ENCODE measurements at places on chromosomes 2 and 18.

GRCh38 chr2:467892-468647, 180.2 kb upstream of the ALKAL2 start:
- DNase-seq = no peak

- no peak for DNase-seq
Measured at GRCh38 chr18:34951625-34952379, 89.4 kb upstream of the MAPRE2 start.

DNA sequence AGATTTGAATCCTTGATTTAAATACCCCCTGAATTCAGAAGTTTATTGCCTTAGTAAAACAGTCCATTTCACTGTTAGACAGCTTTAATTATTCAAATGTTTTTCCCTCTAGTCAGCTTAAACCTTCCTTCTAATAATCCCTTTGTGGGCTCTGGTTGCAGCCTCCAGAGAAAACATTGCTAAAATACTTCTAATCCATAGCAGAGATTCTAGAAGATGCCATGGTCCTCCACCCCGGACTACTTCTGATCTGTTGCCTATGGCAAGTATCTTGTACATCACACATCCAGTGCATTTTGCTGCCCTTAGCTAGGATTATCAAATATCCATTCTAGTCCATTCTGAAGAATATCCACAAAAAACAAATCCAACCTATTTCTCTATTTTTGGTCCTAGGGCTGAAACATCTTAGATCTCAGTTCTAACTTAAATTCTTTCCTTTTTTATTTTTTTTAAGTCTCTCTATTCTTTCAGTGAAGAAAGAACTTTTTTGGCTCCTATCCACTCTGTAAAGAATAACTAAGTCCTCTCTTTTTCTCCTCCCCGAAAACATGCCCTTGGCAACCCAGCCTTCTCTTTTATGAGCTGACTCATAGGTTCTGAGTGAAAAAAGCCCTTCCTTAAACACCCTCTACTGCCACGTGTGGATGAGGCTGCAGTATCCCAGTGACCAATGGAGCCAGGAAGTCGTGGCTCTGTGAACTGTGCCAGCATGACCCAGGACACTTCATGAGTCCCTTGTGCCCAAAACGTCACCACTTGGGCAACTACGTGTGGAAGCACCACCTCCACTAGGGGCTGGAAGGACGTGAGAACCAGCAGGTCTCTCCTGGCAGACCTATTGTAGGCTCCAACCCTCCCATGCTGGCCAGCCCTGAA, 349.8 kb downstream of the TNS1 start:
- DNase-seq = peak; percentile 74

GRCh38 chr2:227479865-227480475, 8.0 kb downstream of the AGFG1 start:
- DNase-seq = no peak

- peak; percentile 19 for DNase-seq
Measured at GRCh38 chr2:69012310-69013141, 453 bp upstream of the ANTXR1 start.

DNA sequence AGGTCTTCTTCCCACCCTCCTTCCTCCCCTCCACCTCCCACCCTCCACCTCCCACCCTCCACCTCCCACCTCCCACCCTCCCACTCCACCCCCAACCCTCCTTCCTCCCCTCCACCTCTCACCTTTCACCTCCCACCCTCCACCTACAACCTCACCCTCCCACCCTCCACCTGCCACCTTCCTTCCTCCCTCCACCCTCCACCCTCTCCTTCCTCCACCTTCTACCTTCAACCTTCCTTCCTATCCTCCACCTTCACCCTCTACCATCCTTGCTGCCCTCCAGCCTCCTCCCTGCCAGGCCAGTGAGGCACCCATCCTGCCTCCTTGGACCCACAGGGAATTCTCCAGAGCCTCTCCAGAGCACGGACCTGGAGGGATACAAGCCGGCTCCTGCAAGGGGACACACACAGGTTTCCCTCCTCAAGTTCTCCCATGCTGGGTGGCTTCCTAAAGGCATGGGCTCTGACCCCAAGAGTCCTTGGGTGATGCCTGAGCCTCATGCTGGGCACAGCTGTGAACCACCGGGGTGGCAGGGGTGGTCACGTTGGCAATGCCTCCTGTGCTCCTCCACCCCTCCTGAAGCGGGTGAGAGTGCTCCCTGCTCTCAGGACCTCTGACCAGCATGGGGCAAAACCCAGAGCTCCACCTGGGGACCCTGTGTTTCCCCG, 293.0 kb downstream of the NDUFA10 start:
- DNase-seq = no peak

DNA sequence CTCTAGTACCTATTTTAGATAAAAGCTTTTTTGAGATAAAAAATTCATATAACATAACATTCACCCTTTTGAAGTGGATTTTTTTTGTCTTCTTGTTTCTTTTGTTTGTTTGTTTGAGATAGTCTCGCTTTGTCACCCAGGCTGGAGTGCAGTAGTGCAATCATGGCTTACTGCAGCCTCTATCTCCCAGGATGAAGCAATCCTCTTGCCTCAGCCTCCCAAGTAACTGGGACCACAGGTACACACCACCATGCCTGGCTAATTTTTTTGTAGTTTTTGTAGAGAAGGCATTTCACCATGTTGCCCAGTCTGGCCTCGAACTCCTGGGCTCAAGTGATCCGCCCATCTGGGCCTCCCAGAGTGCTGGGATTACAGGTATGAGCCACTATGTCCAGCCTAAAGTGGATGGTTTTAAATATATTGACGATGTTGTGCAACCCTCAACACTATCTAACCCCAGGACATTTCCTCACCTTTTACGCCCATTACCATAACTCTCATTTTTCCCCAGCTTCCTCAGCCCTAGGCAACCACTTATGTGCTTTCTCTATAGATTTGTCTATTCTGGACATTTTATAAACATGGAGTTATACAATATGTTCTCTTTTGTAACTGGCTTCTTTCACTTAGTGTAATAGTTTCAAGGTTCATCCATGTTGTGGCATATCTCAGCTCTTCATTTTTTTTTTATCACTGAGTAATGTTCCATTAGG, 38.8 kb downstream of the CTIF start:
- no peak for DNase-seq

DNA sequence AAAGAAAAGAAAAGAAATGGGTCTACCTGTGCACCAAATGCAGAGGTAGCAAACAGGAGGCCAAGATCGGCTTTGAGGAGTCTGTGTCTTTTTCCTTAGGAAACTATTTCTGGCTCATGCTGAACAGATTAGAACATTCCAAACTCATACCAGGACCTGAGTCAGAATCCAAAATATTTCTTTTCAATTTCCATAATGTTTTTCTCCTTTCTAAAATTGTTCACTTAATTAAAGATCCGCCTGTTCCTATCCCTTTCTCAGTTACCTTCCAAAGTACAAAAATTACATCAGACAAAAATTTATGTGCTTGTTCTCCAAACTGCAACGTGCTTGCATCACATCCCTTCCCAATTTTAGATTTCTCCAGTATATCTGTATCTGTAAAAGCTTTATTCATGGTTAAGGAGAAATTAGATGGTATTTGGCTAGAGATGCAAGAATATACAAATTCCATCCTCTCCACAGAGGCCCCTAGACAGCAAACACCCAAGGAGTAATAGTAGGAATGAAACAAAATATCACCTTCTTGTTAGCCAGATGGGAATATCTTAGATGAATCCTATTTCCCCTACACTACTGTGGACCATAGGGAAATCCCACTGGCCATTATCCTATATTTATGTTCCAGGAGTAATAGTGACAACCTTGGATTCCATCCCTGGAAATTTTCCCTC, 130.6 kb downstream of the LNPK start:
- no peak for DNase-seq

All from gastrocnemius medialis (tissue), 4 donors.